ENCODE measurements at places on chromosomes 7 and 10.

DNA sequence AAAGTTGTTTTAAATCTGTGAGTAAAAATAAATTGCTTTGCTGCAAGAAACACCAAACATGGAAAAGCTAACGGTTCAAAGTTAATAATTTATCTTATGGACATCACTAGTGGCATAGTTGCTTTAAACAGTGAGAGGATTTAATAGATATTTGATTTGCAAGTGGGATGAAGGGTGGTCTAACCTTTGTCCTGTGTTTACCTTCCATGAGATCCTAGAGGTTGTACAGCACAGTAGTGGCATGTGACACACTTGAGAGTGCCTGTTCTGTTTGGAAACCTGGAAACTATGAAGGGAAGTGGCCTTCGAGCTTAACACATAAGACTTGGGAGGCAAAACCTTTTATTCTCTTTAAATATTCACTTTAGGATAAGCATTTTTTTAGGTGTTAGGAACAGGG, 16.0 kb downstream of the EGFR start:
- no peak for DNase-seq

DNA sequence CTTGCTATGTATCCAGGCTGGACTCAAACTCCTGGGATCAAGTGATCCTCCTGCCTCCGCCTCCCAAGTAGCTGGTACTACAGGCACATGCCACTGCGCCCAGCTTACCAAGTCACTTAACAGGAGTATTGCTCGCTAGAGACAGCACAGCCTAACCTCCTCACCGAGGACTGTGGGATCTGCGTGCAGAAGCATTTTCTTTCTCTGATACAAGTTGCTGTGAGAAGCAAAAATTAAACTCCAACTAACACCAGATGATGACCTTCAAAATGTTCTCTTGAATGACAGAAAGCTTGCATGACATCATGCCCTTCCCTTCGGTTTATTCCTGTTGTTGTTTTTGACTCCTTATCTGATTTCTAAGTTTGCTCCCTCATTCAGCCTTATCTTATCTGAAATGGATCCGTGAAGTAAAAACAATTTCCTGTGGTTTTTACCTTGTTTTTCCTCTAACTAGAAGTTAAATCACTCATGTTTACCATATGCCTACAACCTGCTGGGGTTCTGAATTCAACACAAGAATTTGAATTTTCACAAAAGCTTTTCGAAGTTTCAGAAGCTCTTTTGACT, 94.4 kb upstream of the KIF5B start:
- DNase-seq = no peak

DNA sequence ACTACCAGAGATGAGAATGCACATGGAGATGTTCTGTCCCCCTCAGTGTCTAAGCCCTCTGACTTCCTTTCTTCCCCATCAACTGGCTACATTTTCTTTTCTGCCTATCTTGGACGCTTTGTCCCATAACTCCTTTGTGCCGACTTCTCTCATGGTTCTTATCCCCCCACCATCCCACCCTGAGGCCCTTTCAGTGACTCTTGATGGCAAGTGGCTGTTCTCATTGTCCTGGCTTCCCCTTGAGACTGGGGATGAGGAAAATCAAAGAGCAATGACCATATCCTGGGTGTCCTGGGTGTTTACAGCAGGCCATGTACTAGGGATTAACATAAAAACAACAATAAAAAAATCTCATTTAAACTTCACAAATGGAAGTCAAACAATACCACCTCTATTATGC, 18.8 kb upstream of the GGCT start:
- no peak for DNase-seq

DNA sequence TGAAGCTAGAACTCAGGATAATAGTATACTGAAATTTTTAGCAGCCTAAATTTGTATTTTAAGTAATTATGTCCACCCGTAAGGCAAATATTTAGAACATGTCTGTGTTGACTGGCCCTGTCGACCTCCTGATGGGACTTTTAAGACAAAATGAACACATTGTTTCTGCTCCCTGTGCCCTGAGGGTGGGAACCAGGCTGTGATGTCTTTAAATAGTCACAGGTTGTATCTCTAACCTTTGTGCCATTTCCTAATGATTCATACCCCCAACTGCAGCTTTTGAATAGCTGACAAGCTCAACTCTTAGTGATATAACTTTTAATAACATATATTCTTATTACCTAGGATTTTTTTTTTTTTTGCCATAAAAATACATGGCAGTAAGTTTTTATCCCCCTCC, 494.9 kb upstream of the AKR1E2 start:
- no peak for DNase-seq

DNA sequence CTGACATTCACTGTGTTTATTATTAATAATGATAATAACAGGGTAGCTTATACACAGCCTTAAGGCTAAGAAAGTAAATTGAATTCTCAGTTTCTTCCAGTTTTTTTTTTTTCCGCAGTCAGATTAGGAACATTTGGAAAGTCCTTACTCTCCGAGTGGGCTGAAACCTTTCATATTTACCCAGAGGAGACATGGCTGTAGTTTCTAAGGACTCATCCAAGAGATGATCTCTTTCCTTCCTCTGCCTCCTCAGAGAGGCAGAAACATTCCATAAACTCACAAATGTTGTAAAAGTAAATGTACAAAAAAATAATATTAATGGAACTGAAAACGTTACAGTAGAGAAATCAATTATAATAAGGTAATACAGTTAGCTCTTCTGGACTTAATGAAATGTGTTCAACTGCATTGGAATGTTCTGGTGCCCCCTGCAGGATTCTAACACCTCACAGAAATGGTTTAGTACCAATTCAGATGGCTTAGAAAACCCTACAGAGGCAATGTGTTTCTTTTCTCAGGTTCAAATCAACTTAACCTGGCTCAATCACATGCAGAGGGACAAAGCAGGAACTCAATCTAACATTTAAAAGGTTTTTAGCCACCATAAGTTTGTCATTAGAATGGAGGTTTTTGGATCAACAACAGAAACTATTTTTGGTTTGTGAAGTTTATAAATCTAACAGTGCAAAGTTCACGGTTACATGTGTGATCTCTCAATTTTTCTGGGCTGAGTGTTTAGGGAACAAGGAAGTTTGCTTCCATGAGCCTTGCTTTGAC, 71.7 kb downstream of the ICA1 start:
- DNase-seq = peak; percentile 74

DNA sequence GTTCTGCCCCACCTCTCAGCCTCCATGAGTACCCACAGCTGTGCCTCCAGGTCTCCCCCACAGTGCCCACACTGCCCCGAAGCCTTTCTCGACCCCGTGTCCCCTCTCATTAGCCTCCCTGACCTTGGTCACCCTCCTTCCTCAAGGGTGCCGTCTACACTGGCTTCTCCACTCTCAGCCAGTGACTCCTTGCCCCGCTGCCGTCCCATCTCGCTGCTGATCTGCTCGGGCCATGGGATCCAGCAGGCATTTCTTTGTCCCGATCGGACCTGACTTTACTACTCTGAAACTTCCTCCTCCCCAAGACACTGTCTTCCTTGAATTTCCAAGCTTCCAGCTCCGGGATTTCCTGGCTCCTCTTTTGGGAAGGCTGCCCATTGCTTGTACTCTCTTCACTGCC, 31.3 kb downstream of the FKBP6 start:
- no peak for DNase-seq

- no peak for DNase-seq
These were observed 145.7 kb upstream of the SH2B2 start for GRCh38 chr7:102140952-102141370.

Data from erythroblast (primary cell).